ENCODE measurements at places on chromosomes 2 and 18.

DNA sequence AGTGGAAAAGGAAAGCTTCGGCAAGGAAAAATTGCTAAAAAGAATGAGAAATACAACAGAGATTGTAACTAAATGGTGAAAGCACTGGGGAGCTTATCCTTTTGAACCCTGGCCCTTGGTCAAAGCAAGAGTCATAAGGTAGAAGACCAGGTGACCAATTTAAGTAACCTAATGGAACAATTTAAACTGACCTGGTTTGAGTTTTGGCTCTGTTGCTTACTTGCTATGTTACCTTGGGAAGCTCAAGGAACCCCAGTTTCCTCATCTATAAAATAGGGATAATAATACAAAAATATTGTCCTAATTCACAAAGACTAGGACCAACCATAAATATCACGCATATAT lies 48.6 kb downstream of the NHEJ1 start:
- no peak for DNase-seq

GRCh38 chr2:42085706-42086487 lies 38.1 kb downstream of the PKDCC start:
- no peak for DNase-seq

DNA sequence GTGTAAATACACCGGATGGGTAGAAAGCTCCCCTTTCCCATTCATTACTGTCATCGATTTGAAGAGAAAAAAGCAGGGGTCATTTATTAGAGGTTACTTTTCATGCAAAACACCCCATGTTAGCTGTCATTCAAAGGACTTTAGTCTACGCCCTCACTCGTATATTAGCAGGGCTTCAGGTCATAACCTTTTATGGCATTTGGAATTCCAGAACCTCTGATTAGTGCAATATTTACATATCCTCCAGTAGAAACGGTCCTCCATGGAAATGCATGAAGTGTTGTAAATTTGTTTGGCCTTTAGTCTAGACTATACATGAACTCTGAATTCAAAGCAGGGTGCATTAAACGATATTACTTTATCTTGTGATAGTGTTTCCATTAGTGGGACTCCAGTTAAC lies 180.5 kb downstream of the ZNF516 start:
- no peak for DNase-seq

GRCh38 chr2:86625096-86625495 lies 1.4 kb upstream of the RNF103 start:
- DNase-seq: no peak

DNA sequence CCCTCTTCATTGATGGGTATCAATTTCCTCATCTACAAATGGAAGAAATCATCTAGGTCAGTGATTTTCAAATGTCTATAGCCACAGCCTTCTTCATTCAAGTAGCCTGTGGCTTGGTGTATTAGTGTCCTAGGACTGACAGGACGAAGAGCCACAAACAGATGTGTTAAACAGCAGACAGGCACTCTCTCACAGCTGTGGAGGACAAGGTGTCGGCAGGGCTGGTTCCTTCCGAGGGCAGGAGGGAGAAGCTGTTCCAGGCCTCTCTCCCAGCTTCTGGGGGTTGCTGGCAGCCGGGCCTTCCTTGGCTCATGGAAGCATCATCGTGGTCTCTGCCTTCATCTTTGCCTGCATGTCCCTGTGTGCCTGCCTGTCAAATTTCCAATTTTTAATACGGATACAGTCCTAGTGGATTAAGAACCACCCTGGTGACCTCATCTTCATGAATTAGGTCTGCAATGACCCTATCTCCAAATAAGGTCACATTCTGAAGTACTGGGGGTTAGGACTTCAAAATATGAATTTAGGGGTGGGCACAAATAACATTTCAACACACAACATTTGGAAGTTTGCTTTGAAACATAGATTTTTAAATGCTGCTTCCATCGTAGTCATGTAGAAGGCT lies 86.5 kb downstream of the PTGR3 start:
- no peak for DNase-seq

- DNase-seq: no peak
Observed at GRCh38 chr2:241201445-241202267, 13.2 kb downstream of the ANO7 start.

GRCh38 chr2:7119132-7119835 lies 202.1 kb downstream of the RNF144A start:
- no peak for DNase-seq

GRCh38 chr2:124343827-124344498 lies 318.9 kb downstream of the CNTNAP5 start:
- DNase-seq: no peak

DNA sequence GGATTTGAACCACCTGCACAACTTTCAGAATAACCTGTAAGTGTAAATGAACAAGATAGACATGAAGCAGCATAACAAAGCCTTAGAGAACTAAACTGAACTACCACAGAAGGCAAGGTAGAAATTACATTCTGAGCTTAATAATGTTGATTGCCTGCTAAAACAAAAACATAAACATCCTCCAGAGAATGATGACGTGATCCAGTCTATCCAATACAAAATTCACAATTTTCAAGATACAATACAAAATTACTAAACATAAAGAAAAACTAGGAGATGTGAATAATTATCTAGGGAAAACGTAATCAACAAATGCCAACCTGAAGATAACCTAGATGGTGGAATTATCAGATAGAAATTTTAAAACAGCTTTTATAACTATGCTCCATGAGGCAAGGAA lies 40.7 kb upstream of the EGR4 start:
- DNase-seq: no peak

- no peak for DNase-seq
Observed at GRCh38 chr2:42976351-42976750, 184.0 kb upstream of the HAAO start.

DNA sequence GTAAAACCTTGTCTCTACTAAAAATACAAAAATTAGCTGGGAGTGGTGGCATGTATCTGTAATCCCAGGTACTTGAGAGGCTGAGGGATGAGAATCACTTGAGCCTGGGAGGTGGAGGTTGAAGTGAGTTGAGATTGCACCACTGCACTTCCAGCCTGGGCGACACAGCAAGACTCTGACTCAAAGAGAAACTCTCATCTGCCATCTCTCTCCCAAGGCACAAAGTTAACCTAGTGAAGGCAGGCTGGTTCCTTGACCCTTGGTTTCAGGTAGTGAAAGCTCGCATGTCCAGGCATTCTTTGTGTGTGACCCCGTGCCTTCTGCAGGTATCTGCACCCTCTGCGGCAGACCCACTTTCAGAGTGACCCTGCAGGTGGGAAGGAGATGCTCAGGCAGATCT lies 100.0 kb downstream of the WDSUB1 start:
- DNase-seq: no peak

- no peak for DNase-seq
Observed at GRCh38 chr2:101446869-101447268, 28.0 kb downstream of the RFX8 start.

DNA sequence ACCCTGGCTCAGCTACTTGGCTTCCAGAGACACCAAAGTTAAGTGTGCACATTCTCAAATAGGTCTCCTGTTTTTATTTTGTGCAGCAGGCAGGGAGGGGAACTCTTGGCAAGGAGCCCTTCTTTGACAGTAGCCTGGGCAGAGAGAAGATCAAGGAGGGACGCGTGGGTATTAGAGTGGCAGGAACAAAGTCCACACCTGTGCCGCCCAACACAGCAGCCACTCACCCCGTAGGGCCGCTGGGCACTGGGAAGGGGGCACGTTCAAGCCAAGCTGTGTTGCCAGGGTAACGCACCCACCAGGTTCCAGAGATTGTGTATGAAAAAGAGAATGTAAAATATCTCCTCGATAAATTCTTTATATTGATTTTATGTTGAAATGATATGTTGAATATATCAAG lies 229.3 kb upstream of the AGAP1 start:
- DNase-seq: no peak

DNA sequence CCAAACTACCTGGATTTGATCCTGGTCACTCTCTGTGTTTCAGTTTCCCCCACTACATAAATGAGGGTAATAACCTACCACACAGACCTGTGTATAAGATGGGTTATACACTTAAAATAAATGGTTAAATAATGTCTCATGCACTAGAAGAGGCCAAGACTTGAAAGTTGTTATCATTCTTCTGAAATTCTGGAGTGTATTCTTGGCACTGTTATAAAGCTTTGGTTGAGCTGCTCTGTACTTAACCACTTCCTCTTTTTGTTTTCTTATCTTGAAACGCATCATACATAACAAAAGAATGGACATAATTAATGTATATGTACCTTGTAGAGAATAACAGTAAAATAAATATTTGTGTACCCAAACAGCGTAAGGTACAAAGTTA lies 281.0 kb downstream of the AFF3 start:
- no peak for DNase-seq

- DNase-seq: no peak
Observed at GRCh38 chr18:10490401-10491165, 35.2 kb upstream of the NAPG start.

- DNase-seq: no peak
Observed at GRCh38 chr2:144083211-144083610, 436.7 kb downstream of the ZEB2 start.

DNA sequence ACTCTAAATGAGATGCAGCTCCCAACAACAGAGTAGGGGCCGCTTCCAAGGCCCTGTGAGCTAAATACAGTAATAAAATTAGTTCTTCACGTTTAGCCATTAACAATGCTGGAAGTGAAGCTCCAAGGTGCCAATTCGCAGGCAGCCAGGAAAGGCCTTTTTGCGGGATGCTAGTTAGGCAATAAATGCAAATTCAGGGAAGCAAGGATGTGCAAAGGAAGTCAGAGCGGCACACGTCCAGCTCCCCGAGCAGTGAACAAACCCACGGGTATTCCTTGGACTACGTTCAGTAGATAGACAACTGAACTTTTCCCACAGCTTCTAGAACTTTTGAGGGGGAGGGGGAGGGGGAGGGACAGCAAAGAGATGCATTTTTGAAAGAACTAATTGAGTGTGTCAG lies 6.9 kb downstream of the ZNF516 start:
- DNase-seq: no peak

DNA sequence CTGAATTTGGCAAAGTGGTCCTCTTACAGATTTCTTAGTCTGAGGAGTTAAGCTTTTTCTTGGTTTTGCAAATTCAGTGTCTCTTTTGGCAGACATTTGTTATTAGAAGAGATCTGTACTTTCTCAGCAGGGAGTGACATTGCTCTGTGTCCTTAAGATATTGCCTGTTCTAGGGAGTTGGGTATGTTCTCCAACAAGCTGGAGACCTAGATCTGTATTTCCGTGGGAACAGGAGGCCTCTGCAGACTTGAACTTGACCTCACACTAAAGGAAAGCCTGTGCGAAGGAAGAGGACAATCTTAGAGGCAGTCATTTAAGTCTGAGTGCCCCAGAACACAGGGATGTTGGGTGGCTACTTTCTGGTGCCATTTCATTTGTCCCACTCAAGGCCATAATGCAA lies 107.0 kb upstream of the ATP8B1 start:
- DNase-seq: no peak

- DNase-seq: no peak
Observed at GRCh38 chr2:209091056-209091455, 332.8 kb upstream of the MAP2 start.

Measured in kidney (tissue), 22 donors.